Colonic mucosa (tissue), 4 donors: ENCODE measurements at places on chromosomes 5 and 9.
A peak's percentile ranks its signal among the peaks of the same experiment; 100 is the strongest.

DNA sequence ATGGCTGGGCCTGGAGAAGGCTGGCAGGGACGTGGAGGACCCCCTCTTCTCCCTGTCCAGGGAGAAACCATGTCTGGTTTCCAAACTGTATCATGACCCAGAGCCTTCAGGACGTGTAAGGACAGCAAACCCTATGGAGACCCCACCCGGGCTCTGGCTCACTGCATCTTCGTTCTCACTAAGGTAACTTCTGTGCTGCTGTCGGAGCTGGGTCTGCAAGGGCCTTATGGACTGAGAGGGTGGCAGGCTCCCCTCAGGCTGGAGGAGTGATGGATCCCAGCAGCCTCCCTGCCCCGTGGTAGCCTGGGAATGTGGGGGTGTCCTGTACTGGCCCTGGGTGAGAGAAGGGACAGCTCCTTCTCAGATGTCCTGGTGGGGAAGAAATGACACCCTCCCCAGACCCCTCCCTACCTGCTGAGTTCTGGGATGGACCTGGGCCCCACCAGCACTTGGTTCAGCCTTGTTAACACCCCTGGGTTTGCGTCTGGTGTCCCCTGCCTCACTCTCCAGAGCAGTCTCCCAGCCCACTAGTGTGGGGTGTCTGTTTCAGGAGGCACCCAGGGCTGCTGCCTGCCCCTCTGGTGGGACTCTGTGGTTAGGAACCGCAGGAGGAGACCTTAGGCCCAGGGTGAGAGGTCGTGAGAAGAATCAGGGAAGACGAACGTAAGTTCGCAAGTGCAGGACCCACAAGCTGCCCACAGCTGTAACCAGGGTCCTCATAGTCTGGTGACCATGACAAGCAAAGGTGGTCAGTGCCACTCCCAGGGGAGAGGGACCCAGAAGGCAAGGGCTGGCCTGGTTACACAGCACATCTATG is 6.6 kb downstream of the SPATA31E1 start:
- DNase-seq = no peak

DNA sequence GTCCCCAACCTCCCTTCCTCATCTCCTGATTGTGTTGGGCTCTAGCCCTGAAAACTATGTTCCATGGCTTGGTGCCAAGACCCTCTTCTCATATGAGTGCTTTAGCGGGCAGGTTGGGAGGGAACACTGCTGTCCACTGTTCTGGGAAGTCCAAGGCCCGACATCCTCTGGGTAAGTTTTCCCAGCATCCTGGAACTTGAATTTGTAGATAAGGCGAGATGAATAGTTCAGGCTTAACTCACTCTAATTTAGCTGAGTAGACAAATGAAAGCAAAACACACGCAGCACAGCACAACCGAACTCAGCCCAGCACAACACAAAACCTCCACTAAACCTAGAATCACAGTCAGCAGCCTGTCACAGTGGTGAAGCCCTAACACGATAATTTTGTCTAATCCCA is 95.3 kb upstream of the SLC28A3 start:
- DNase-seq = no peak

GRCh38 chr9:72888067-72888466 is 64.8 kb downstream of the ALDH1A1 start:
- DNase-seq = no peak

GRCh38 chr9:109046346-109046745 is 33.0 kb upstream of the CTNNAL1 start:
- DNase-seq = no peak

DNA sequence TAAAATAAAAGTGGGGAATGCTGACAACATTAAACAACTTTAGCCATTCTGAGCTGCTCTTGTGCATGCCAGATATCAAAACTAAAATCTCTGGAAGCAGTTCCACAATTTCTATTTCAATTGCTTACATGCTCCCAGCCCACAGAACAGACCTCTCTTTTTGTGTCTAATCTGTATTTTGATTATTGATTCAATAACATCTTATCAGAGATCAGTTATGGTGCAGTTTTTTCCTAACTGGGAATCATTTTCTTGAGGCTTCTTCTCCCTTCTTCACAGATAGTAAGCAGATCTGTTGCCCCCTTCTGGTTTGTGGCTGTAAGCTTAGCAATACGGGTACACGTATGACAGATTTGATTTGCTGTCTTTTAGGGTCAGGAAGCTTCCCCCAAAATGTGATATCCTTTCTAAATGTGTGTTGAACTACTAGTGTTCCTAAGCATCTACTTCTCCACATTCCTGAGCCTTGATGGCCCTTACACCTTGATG is 39.4 kb downstream of the MRPS27 start:
- DNase-seq = no peak

DNA sequence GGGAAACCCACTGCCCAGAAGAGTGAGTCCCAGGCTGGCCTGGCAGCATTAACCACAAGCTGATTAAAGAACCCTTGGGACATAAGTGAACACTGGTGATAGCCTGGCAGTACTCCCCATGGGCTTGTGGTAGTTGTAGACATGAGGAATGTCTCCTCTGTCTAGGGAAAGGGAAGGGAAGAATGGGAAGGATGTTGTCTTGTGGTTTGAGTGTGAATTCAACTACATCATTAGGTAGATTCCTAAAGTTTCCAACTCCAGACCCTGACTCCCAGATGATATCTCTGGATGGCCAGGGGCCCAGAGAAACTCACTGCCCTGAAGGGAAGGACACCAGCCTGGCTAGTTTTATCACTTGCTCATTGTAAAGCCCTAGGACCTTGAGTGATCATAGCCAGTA is 1012.4 kb upstream of the COX7C start:
- DNase-seq = no peak

- DNase-seq = peak; percentile 54
These were observed 21.0 kb upstream of the ALDH1B1 start for GRCh38 chr9:38371495-38371894.

- peak; percentile 31 for DNase-seq
These were observed 2.9 kb downstream of the SEMA6A start for GRCh38 chr5:116571568-116572349.

GRCh38 chr9:120541921-120542320 is 38.0 kb downstream of the CDK5RAP2 start:
- no peak for DNase-seq

DNA sequence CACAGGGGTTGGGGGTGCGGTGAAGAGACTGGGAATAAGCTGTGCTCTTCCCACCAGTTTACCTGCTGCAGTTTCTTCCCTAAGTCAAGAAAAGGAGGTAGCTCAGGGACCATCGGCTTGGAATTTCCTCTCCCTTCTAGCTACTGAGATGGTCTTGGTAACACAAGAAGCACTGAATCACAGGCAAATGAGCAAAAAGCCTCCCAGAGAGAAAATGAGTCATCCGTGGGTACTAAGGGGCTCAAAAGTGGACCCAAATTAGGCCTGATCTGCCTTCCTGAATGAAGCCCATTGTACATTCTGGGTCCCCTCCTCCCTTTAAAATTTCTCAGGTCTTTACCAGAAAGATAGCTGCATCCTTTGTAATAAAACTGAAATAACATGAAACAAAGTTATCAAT is 49.9 kb downstream of the PTPN3 start:
- no peak for DNase-seq

GRCh38 chr5:8719796-8720195 is 826.1 kb downstream of the SEMA5A start:
- no peak for DNase-seq

DNA sequence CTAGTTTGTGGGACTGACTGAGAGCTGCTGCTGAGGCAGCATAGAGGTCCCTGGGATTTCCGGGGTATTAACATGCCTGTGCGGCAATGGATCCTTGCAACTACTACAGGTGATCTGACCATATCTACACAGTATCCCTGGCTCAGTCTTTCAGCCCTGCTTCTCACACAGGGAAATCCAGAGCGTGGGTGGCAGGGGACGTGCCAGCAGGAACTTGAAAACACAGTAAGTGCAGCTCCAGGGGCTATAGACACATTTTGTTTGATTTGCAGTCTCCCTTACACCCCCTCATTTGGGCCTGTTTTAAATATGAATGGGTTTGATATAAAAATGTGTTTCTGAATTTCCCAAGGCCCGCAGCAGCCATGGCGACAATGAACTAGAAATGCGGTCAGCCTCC is 209.5 kb downstream of the DCP2 start:
- DNase-seq = no peak

DNA sequence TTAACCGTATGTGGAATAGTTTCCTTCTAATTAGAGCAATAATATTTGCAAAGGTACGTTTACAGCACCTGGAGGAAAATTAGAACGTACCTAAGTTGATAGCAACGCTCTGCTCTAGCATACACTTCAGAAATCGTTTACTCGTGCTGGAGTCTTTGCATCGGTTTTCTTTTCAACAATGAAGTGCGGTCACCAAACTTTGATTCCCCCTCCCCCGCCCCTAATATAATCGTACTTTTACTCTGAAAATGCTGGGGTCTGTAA is 506 bp downstream of the ADAMTS19 start:
- no peak for DNase-seq

DNA sequence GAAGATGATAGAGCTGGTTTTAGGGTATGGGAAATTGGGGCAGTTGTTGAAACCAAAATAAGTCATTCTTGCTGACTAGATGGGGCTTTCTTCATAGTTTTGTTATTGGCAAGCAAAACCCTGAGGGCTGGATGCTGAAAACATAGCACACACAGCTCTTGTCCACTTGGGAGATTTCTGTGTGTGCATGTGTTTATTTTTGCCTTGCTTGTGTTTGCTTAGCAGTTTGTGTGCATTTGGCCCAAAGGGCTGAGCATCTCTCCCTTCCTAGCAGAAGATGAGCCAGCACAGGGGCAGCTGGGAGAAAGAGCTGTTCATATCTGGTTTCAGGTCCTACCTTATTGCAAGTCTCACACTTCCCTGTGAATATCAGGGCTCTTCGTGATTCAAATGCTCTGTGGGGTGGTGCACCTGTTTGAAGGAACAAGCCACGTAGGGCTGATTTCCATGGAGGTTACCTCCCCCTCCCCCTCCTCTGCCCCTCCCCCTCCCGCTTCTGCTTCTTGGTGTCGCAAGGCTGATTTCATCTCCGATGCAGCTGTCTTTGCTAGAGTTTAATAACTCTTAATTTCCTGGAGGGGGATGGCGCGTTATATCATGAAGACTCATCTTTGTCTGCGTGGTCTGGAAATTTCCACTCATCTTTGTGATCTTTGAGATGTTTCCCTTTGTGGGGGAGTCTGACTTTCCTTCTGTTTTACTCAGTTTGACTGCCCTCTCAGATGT is 296.5 kb downstream of the ARHGAP26 start:
- DNase-seq = no peak

DNA sequence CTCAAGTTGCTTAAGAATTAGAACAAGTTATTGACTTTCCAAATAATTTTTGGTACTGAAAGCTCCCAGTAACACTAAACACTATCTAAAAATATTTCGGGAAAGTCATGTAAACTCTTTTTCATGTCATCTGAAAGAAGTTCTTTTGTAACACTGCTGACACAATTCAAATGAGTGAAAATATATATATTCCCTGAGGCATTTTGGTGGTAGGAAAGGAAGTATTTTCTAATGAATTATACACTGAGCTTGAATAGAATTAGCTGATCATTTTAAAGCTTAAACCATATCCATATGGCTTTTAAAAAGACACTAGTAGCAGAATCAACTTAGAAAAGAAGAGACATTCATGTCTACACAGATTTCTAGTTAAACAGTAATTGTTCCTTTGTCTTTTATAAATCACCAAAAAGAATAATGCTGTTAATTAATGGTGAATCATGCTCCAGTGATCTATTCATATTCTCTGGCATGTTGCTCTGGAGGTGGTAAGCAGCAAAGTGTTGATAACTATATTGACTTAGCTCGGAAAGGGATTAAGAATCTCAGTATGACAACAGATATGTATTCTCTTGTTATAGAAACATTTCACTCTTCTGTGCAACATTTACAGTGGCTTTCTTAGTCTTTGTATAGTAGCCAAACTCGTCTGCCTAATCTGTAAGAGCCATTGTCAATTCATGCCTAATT is 27.4 kb upstream of the RFX3 start:
- no peak for DNase-seq

- DNase-seq = no peak
These were observed 104.7 kb downstream of the GOLPH3 start for GRCh38 chr5:32069396-32069795.

DNA sequence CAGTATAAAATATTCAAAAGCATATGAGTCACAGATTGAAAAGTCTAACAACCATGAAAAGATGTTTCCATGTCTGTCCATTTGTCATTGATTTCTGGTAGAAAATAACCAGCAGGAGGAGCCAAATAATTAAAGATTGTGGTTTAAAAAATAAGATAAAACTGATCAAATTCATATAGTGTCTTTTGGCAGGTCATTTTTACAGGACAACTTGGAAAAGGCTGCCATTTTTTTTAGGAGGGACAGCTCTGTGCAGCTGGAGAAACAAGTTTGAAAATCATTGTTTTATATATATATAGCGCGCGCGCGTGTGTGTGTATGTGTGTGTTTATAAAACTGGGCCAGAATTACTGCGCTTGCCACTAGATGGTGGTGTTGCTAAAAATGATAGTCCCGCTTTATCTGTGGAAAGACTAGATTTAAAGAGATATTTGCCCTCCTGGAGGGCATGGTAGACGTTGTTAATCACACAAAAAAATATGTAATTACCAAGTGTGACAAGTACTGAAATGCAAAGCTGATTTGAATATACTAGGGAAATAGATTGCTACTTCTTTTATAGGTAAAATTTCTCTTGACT is 1.3 kb upstream of the TRMO start:
- peak; percentile 89 for DNase-seq

- DNase-seq = no peak
These were observed 1.4 kb downstream of the MCCC2 start for GRCh38 chr5:71588533-71588885.

GRCh38 chr5:111511831-111512374 is 432 bp downstream of the STARD4 start:
- no peak for DNase-seq

- no peak for DNase-seq
These were observed 56.6 kb upstream of the DMRT1 start for GRCh38 chr9:784916-785315.

DNA sequence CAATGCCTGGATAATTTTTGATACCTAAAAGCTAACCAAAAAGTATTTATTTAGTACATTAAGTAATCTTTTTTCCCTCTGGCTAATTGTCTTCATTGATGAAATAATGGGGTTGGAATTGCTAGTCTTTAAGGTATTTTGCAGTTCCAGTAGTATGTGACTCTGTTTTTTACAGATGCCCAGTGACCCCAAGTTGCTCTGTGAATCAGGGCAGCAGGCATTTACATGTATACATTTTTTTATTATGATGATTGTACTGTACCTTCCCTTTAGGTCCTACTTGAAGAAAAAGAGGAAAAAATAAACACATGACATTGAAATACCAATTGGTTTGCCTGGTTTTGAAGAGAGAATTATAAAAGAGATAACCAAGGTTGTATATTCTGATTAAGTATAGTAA is 385.5 kb downstream of the ADGRV1 start:
- no peak for DNase-seq

DNA sequence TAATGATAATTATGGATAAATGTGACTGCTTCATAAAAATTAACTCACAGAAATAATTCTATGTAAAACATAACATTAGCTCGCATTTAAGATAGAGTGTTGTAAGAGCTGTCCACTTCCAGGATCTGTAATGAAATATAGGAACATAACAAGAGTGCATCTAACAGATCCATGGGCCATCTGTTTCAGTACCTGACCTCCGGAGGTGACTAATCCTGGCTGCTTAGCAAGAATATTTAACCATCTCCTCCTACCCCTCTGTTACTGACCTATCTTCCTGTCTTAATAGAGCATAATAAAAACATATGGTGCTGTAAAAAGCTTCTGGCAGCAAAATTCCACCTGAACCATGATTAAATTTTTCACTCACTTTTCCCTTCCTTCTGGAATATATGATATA is 7.1 kb downstream of the PLCXD3 start:
- DNase-seq = no peak

- DNase-seq = no peak
These were observed 133.0 kb upstream of the TMEM161B start for GRCh38 chr5:88401686-88402085.
